ENCODE measurements at places on chromosomes 1 and 21.

DNA sequence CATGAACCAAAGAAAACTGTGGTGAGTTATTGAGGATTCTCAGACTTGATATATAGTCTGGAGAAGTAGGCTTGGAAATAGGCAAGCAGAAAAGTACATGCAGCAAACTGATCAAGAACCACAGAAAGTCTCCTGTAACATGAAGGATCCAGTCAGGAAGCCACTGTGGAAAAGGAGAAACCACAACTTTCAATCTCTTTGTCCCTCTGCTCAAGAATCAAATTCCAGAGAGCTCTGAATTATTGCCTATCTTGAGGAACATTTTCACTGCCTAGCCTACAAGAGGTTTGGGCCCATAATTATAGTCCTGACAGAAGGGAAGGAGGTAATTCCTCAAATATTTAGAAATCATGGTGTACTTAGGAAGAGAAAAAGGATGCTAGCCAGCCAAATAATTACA, 43.0 kb upstream of the ADAMTS1 start:
- DNase-seq, result no peak

DNA sequence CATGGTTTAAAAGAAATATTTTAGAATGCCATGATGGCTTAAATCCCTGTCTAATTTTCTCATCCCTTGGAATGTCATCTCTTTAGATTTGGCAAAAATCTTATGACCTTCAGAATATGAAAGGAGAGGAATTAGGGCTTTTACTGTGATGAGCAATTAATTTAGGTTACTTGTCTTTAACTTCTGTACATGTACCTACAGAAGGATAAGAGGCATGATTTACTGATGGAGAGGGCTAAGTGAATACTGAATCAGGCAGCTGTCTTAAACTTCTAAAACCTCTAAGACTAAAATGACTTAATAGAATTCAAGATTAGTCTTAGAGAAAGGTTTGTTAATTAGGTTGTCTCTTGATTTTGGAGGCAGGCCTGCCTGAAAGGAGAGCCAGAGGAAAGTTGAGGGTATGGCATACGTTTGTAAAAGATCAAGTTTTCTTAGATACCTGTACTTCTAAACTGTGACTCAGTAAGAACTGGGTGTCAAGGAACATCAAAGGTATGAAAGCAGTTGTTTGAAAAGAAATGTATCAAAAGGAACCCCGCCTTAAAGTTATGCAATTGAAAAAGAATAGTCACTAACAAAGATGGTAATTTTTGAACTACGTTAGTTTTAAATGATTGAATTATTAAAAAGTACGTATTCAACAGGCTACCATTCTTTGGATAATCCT, 12.5 kb downstream of the MACO1 start:
- DNase-seq, result no peak

DNA sequence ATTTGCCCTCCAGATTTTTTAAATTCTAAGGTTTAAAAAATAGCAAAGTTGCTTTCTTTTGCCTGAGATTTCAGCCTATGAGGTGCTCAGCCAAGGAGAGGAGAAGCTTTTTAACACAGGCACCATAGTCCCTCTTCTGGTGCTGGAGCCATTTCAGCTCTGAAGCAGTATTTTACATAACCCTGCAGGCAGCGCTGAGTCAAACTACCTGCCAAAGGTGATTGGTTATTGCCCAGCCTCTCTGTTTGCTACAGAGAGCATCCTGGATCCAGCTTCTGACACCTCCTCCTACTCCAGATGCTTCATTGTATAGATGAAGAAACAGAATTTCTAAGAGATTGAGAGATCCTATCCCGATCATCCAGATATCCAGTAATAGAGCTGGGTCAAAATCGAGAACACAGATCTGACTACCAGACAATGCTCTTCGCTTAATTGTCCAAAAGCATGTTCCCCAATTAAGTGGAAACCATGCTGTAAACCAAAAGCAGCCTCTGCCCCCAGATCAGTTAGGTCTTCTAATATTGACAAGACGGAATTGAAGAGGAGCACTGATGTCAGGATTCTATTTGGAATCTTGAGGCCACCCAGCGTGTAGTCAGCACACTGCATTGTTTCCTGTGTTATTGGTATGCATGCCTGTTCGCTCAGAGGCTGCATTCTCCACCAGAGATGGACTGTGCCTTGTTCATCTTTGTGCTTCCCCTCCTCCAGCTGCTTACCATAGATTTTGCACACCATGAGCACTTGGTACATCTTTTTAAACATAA, 22.1 kb downstream of the RGS8 start:
- DNase-seq, result no peak

DNA sequence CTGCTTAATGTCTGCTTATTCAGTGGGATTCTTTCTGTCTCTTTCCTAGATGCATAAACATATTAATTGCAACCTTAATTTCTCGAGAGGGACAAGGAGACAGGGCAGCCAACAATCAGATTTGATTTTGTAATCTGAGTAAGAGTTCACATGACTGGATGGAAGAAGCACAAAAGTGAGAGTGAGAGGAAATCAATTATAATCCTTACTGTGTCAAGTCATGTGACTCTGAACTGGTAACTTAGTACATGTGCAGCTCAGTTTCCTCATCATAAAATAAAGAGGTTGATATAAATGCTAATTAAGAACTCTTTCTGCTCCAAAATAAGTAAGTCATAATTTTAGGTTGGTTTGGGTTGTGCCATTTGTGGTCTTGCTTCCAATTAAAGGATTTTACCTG, 439.5 kb downstream of the AMY1C start:
- no peak for DNase-seq

DNA sequence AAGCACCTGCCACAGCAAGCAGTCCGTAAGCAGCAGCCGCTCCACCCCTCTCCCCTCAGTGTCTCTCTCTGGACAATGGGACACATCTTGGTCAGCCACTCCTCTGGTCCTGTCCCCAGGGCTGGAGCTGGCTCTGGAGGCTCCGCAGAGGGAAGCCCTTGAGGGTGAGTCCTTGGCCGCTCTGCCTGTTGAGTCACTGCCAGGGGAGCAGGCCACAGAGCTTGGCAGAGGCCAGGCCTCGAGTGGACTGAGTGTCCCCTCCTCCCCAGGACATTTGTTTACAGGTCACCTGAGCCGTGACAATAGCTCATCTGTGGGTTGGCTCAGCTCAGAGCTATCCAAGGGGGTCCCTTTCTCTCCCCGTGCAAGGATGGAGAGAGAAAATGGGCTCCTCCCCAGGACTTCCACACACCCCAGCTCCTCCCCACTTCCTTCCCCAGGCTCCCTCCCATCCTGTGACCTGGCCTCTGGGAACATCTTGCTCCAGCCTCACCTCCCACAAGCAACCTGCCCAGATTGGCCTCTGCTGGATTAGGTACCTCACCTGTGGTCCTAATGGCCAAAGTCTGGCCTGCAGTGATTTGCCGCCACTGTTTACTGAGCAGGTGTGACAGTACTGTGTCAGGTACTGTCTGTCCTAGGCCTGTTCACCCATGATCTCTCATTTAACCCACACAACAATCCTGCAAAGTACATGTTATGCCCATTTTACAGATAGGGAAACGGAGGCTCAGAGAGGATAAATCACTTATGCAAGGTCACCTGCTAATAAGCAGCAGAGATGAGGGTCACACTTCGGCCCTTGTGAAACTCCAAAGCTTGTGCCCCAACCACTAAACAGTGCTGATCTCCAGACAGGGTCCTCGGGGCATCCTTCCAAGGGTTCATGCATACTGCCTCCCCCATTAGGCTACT, 4.8 kb downstream of the FAM131C start:
- no peak for DNase-seq

DNA sequence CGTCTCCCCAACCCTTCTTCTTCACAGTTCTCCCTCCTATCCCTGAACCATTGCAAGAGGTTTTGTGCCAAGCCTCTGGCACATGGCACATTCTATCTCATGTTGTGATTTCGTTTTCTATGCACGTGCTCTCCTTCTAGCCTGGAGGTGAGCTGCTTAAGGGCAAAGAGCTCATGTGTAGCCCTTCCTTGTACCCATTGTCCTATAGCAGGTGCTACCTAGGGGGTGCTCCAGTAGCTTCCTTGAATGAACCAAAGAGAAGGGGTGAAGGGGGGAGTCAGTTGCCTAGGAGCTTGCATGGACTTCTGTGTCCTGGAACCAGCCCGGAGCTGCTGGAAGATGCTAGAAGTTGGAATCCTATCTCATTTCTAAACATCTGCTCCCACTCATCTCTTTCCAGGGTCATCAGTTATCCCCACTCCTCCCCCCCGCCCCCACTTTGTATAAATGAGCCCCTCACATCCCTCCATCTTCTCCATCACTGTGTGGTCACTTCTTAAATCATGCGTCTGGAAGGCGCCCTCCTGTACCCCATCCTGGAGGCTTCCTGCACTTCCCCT, 535 bp upstream of the DISC1 start:
- DNase-seq, result no peak

GRCh38 chr1:217389895-217390294, 241.0 kb downstream of the GPATCH2 start:
- DNase-seq, result no peak

DNA sequence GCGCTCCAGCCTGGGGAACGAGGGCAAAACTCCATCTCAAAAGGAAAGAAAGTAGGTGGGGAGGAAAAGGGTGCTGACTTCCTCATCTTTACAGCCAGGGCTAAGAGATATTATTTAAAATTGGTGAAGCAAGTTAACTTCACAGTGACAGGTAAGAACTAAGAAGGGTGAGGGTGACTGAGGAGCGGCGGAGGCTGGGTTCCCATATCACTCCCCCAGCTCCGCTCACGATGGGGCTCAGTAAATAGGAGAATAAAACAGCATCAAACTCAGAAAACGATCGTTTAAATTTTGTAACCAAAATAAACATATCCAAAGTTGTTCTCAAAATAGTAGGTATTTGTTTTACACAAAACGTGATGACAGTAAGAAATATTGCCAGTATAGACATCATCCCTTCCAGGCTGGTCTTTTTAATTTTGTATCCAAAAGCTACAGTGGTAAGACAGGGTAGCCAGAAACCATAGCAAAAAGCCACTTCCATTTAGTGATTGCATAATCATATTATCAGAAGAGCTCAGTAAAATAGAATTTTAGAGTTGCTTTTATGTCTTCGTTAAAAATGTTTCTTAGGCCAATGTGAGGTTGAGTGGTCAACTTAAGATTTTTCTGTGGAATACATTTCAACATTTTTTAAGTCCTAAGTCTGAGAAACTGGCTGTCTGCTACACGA, 26.2 kb upstream of the ADARB1 start:
- DNase-seq, result no peak

- DNase-seq, result no peak
Observed at GRCh38 chr1:87104140-87104539, 189.7 kb downstream of the HS2ST1 start.

GRCh38 chr1:94543001-94543400, 1.4 kb upstream of the F3 start:
- DNase-seq, result no peak

DNA sequence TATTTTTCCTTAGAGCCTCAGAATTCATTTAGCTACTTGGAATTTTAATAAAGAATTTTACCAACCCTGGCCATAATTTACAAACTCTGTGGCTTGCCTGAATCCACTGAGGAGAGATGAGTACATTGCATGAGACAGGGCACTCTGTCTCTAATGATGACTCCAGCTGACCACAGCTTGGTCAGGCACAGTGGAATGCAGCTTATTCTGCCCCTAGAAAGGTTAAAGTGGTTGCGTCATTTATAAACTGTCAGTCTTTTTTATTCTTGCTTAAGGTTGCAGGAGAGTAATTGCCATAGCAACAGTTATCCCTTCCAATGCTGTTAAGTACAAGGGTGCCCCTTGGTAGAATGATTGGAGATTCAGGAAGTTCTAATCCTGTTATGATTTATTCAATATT, 28.3 kb downstream of the PDE4B start:
- peak; percentile 87 for DNase-seq

GRCh38 chr1:153261281-153262069, 2.0 kb downstream of the LORICRIN start:
- DNase-seq, result no peak

- no peak for DNase-seq
Observed at GRCh38 chr21:17777072-17777765, 41.9 kb downstream of the C21orf91 start.

GRCh38 chr21:21199342-21200102, 201.3 kb downstream of the NCAM2 start:
- DNase-seq, result no peak

Measured in AG09319 (cell line).